ENCODE measurements at places on chromosomes 12 and 14. TPM values are rescaled to one million over a fixed set of nuclear protein-coding genes. Genes with fewer than 3 reads are reported as not detected.

- DNase-seq, result no peak
Measured at GRCh38 chr12:125280482-125281377, 215.5 kb downstream of the AACS start.

- DNase-seq, result no peak
Measured at GRCh38 chr14:22553445-22553844, 35.6 kb downstream of the DAD1 start.

DNA sequence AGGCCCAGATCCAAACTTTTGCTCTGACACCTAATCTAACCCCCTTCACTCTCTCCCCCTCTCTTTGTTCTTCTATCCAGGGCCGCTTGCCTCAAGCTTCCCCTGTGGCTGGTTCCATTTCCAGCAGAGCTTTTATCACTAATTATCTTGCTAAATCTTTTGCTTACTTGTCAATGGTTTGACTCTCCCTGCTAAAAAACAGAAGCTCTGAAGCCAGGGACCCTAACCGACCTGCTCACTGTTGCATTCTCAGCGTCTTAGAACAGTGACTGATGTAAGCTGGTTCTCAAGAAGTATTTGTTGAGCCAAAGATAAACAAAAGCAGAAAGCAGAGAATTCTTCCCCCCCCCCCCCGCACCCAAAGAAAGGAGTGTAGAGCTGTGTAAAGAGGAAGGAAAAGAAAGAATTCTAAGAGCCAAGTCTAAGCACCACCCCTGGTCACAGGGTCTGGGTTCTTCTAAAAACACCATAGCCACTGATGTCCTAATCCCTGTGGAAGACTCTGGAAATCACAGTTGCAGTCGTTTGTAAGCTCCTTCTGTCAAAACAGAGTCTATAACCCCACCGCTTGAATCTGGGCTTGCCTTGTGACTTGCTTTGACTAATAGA, 385.8 kb downstream of the MED13L start:
- DNase-seq, result no peak

C12orf50 gene
- total RNA-seq, result not detected

GRCh38 chr14:73358187-73358586, 100.2 kb downstream of the NUMB start:
- DNase-seq, result no peak

SCN8A gene
- under 0.01 TPM for total RNA-seq

DNA sequence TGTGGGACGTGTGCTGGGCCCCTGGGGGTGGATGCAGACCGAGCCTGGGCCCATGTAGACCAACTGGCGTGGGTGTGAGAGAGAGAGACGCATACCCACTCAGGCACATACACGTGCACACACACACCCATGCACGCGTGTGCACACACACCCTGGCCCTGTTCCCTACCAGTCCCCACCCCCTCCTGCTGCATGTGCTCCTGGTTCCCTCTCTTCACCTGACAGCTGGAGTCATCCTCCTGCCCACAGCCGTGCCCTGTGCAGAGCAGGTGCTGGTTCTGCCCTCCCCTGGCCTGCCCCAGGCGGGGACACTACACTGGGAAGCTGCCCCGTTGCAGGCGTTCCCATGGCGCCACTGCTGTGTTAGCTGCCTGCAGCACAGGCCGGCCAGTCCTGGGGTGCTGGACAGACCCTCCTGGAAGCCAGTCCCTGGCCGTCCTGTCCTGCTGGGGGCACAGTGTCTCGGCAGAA, 18.5 kb downstream of the PACS2 start:
- no peak for DNase-seq

Data from lung microvascular endothelial cell (primary cell).